NCI-H774 (cell line): ENCODE measurements at places on chromosomes 11 and 22.

GRCh38 chr11:662689-663274, 25.7 kb downstream of the DRD4 start:
- no peak for DNase-seq

DNA sequence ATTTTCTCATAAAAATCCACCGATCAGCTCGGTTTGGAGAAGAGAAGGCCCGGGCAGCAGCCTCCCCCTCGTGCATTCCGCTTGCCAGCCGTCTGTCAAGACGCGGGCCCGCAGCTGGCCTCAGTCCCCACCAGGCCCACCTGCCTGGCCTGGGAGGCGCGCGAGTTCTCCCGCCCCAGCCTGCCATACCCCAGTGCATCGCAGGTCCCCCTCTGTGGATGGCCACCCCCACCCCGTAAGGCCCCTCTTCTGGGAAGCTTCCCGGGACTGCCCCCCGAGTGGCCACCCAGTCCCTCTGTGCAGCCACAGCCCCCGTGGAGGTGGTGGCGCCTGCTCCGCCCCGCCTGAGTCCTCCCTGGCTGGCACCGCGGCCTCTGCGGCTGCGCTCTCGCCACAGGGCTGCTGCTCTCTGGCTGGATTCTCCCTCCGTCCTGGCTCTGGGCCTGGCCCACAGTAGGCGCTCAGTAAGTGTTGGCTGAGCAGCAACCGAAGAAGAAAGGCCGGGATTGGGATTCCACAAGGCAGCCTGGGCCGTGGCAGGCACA, 74.0 kb upstream of the TCF20 start:
- DNase-seq = no peak

- no peak for DNase-seq
Measured at GRCh38 chr11:80104191-80104590, 663.4 kb upstream of the TENM4 start.

DNA sequence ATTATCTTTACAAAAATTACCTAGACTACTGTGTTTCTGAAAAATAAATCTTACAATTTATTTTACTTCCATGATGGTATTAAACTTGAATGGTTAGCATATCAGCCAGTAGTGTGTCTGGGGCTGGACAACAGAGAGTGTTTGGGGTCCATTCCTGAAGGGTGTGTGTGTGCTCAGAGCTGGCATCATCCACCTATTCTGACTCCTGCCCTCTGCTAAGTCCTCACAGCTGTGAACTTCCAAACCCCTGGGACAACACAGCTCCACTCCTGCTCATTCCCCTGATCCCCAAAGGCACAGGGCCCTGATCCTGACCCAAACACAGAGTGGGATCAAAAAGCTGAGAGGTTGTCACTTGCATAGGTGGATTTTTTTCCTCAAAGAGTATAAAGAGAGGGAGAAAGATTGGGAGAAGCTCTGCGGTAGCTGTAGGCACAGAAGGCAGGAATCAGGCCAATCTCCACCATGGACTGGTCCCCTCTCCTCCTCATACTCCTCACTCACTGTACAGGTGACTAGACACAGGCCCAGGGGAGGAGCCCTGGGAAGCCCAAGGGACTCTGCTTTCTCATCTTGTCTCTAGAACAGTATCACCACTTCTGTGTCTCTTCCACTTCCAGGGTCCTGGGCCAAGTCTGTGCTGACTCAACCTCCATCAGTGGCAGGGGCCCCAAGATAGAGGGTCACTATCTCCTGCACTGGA, 55.7 kb upstream of the TOP3B start:
- DNase-seq = no peak
